ENCODE measurements at places on chromosomes 7 and 10.
A peak's percentile ranks its signal among the peaks of the same experiment; 100 is the strongest.

- no peaks in the 10 kb centered on the region for H3K36me3 ChIP-seq
- no peak overlapping the region for H3K4me3 ChIP-seq
- H3K27me3 ChIP-seq = no peaks in the 10 kb centered on the region
- H3K4me1 ChIP-seq = peaks cover 13% of the 10 kb centered on the region
- DNase-seq = no peak
- no peak overlapping the region for H3K27ac ChIP-seq
These were observed 200.7 kb upstream of the AHR start for GRCh38 chr7:17097668-17098297.

GRCh38 chr10:5187867-5188266 is 2.9 kb upstream of the AKR1C8 start:
- H3K4me3 ChIP-seq = no peak overlapping the region
- no peaks in the 10 kb centered on the region for H3K4me1 ChIP-seq
- no peaks in the 10 kb centered on the region for H3K27me3 ChIP-seq

GRCh38 chr10:71737001-71737833 is 17.6 kb upstream of the C10orf105 start:
- H3K4me3 ChIP-seq = no peak overlapping the region
- no peak for DNase-seq
- H3K27ac ChIP-seq = peak overlapping the region; percentile 41
- H3K36me3 ChIP-seq = no peaks in the 10 kb centered on the region

- no peaks in the 10 kb centered on the region for H3K4me1 ChIP-seq
- no peaks in the 10 kb centered on the region for H3K36me3 ChIP-seq
- H3K27me3 ChIP-seq = no peaks in the 10 kb centered on the region
- no peak for DNase-seq
- no peak overlapping the region for H3K4me3 ChIP-seq
These were observed 83.5 kb upstream of the IKZF1 start for GRCh38 chr7:50221028-50221427.

DNA sequence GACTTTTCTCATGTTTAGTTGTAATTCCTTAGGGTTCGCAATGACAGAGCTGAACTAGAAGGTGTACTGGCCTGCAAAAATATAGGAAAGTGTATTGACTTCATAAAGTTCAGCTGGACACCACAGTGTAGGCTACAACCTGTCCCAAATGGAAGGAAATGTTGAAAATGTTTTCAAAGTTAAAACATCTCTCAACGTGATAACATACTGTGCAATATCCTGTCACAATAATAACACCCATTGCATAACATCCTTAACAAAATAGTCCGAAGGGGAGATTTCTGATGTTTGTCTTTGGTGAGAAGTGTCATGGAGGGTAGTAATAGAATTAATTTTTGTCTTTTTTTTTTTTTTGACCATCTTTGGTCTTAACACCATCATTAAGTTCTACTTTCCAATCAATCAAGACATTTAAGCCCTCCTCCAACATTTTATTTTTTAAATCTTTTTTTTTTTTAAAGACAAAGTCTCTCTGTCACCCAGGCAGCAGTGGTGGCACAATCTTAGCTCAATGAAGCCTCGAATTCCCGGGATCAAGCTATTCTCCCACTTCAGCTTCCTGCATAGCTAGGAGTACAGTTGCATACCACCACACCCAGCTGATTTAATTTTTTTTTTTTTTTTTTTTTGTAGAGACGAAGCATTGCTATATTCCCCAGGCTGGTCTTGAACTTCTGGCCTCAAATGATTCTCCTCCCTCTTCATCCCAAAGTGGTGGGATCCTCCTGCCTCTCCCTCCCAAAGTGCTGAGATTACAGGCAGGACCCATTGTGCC is 45.7 kb downstream of the DYNC1I1 start:
- no peaks in the 10 kb centered on the region for H3K4me1 ChIP-seq
- no peak overlapping the region for H3K27ac ChIP-seq
- H3K27me3 ChIP-seq = no peaks in the 10 kb centered on the region

All from sigmoid colon (tissue), 7 donors.